ENCODE measurements at places on chromosomes 5 and 9.

DNA sequence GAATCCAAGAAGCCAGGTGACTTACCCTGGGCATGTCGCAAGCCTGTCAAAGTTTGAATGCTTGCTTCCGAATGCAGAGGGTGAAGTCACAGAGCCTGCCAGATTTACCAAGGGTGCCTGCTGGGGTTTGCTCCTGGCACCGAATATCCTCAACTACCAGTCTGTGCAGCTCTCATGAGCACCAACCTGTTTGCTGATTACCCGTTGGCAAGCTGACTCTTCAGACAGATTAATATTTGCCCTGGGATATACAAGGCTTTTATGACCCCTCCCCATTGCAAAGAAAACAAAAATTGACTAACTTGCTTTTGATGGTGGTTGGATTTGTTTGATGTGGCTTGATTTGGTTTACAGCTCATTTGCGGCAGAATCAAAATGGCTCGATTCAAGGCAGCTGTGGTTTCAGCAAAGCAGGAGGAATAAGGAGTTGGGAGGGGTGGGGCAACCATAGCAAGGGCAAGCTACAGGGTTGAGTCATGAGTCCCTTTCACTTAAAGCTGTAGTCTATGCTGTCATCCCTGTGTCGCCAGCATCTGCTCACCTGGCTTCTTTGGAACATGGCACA, 82.3 kb upstream of the AGXT2 start:
- DNase-seq = no peak

DNA sequence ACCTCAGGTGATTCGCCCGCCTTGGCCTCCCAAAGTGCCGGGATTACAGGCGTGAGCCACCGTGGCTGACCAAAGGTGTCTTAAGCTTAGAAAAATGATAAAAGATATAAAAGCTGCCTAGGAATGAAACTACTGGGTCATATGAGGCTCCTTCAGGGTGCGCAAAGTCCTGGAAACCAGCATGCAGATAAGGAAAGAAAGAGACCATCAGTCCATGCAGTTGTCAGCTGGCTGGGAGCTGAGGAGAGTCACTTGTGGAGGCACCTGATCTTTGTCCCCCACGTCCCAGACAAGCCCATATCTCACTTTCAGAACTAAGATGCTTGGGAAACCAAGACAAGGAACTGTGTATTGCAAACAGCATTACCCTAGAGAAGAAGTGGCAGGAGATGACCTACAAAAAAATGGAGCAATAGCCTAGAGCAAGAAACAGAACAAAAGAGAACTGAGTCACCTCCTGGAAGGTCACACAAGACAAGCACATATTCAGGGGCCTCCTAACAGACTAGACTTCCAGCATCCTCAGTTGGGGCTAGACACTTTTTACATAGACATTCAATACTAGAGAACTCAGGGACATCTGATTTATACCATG, 2.8 kb upstream of the CCDC125 start:
- DNase-seq = no peak

DNA sequence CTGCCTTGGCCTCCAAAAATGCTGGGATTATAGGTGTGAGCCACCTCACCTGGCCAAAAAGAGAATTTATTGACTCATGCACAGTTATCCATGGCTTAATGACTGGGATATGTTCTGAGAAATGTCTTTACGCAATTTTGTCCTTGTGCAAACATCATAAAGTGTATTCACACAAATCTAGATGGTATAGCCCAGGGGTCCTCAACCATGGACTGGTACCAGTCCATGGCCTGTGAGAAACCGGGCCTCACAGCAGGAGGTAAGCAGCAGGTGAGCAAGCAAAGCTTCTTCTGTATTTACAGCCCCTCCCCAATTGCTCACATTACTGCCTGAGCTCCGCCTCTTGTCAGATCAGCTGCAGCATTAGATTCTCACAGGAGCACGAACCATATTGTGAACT, 12.4 kb upstream of the SIL1 start:
- DNase-seq = no peak

DNA sequence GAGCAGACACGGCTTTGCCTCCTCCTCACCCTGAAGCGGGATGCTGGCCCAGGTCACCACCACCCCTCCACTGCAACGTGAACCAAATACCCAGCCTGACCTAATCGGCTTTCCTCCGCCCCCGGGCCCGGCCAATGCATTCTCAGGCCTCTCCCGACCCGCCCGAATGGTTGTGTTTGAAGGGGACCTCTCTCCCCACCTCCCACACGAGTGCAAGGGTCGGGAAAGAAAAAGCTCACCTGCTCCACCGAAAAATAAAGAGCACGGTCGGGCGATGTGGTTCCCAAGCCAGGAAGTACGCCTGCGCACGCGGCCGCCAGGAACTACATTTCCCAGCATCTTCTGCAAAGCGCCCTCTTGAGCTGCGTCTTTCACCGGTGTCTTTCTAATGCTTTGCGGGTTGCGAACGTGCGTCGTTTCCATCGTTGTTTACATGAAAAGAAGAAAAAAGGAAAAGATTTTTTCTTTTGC, at the start of gene ZNF883:
Gene ZNF883 (minus strand): TSS at position 282 of the 471 bp plus-strand sequence.
- peak; percentile 1 for DNase-seq

- peak; percentile 95 for DNase-seq
Observed at GRCh38 chr9:136882109-136882946, 4.0 kb upstream of the TRAF2 start.

DNA sequence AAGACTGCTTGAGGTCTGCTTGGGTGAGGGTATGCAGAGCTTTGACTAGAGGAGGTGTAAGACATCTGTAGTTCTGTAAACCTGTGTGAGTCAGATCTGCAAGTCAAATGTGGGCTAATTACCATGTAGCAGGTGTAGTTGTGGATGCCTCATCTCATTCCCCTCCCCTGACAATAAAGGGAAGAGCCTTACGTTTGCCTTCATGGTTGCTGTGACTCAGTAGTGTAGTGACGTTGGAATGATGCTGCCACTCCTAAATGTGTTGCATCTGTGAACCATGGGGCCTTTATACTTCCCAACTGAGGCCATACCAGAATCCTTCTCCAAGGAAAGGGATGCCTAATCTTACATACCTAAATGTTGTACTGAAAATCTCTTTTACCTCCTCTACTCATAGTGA, 26.0 kb downstream of the PRDM6 start:
- DNase-seq = no peak

DNA sequence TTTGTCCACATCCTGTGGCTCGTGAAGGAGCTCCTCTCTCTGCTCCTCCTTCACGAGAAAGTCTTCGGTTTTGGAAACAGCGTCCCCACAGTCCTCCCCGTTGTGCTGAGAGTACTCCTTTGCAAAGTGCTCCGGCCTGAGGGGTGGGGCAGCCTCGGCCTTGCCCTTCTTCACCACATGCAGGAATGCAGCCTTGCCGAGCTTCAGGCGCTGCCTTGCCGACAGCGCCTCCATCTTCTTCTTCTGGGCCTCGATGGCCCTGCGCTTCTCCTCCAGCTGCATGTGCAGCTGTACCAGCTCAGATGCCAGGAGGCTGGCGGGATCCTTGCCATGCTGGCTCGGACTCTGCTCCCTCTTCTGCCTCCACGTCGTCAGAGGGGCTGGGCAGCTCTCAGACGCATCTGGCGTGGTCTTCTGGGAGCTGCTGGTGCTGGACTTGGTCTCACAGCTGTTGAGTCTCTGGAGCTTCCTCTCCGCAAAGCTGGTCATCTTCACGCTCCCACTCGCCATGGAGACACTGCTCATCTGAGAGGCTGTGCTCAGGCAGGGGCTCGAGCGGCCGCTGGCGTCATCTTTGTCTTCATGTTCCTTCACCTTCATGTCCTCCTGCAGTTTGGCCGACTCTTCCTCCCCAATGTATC, 85.5 kb downstream of the CAMSAP1 start:
- DNase-seq = no peak

DNA sequence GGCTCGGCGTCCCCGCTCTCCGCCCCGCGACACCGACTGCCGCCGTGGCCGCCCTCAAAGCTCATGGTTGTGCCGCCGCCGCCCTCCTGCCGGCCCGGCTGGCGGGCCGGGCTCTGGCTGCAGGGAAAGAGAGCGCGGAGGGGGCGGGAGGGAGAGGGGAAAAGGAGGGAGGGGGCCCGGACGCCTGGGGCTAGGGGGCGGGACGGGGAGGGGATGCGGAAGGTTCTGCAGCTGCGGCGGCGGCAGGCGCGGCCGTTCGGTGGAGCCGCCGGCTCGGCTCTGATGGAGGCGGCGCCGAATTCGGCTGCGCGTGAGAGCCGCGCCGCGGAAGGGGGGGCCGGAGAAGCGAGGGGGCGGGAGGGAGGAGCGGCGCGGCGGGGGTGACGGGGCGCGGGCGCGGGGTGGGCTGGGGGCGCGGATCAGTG, at the start of gene MARCHF11:
Gene MARCHF11 (minus strand): TSS at position 281 of the 425 bp plus-strand sequence. CDS start 216 bp downstream, at position 65.
- DNase-seq = no peak

DNA sequence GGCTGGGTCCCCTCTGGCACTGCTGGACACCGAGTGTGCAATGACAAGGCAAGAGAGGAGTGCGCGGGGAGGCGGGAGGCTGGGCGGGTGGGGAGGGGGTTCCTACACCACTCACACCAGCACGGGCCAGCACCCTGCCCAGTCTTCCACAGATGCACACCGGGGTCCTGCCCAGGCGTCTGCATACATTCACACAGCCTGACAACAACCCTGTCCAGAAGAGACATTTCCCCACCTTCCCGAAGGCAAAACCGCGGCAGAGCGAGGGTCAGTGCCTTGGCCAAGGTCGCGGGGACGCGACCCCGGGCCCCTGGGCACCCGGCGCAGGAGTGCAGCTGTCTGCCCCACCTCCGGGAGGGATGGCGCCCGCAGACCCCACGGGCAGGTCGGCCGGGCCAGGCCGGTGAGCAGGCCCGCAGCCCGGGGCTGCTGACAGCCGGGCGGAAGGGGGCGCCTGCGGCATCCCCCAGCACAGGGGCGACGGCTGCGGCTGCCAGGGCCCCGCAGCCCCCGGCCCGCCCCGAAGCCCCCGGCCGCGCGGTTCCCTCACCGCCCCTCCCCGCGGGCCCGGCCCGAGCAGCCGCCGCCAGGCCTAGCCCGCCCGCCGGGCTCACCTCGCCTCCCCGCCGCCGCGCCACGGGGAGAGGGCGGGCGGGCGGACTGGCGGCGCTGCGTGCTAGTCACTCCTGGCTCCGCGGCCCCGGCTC, 496 bp downstream of the MAPK9 start:
- no peak for DNase-seq

GRCh38 chr5:164475339-164475977, 970.0 kb downstream of the MAT2B start:
- DNase-seq = no peak

DNA sequence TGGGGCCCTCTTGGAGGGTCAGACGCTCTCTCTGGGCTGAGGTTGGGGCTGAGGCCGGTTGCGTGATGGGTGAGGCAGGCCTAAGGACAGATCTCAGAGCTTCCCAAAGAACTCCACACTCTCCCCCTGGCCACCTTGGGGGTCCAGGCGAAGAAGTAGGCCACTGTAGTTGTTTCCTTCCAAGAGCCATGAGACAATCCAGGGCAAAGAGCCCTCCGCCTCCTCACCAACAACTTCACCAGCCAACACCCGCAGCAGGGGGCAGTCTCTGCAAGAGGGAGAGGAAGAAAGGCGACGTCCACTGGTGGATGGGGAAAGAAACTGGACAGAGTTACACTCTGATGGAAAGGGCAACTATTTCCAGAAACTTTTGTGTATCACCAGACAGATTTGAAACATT, 10.7 kb downstream of the SLC35A4 start:
- no peak for DNase-seq

GRCh38 chr5:158701406-158702177, 398.1 kb downstream of the EBF1 start:
- no peak for DNase-seq

All from stimulated activated CD8-positive, alpha-beta memory T cell treated with anti-CD3 and anti-CD28 coated beads, Interleukin-7, amount 100 ng/mL, for 4 hours (primary cell).